ENCODE measurements at places on chromosomes 11 and 22. TPM values are rescaled to one million over a fixed set of nuclear protein-coding genes. Genes with fewer than 3 reads are reported as not detected.

The MS4A7 gene
- total RNA-seq: not detected

The NDUFA6 gene
- total RNA-seq: 70.7 TPM

- no peaks in the 10 kb centered on the region for H3K36me3 ChIP-seq
- H3K27me3 ChIP-seq: peaks cover 37% of the 10 kb centered on the region
- H3K27ac ChIP-seq: no peak overlapping the region
- H3K4me1 ChIP-seq: no peaks in the 10 kb centered on the region
- H3K4me3 ChIP-seq: no peak overlapping the region
- no peak for DNase-seq
Measured at GRCh38 chr11:57376095-57377090, 4.6 kb downstream of the PRG3 start.

DNA sequence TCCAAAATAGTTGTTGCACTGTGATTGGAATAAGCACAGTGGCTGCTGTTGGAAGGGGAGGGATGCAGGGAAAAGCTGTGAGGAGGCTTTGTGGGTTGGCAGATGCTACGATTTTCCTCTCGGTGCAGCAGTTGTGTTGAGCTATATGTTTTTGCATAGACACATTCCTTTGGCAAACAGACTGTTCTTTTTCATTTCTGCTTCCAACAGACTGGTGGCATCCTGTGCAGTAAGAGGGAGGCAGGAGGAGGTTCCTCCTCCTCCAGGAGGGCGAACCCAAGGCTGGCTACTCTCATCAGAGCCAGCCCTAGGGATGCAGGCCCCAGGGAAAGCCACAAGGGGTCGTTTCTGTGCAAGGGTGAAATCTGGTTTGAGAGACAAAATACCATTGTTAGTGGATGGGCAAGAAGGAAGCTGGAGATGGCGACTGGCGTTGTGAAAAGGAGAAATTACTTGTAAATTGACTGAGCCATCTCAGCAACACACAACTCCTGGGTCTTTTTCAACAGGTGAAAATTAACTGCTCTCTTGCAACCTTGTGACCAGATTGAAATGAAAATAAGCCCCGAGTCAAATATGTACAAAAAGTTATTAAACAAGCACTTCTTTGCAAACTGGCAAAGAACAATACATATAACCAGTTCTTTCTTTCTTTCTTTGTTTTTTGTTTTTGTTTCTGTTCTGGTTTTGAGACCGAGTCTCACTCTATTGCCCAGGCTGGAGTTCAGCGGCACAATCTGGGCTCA, 26.5 kb upstream of the UBASH3B start:
- H3K36me3 ChIP-seq: no peaks in the 10 kb centered on the region
- H3K27ac ChIP-seq: no peak overlapping the region
- no peak overlapping the region for H3K4me3 ChIP-seq
- no peaks in the 10 kb centered on the region for H3K27me3 ChIP-seq
- peaks cover 7% of the 10 kb centered on the region for H3K4me1 ChIP-seq

DNA sequence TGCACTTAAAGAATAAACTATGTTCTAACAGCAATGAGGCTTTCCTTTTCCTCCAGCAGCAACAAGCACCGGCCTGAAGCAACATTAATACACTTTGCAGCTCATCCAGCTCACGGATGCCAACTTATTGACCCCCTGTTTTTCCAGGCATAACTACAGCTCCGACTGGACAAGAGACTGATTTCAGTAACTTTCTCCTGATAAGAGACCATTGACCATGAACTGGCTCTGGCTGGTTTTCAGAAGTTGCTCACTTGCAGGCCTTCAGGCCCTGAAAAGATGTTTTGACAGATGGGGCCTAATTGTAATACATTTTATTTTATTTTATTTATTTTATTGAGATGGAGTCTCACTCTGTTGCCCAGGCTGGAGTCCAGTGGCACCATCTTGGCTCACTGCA, 27.5 kb downstream of the GGT5 start:
- no peak overlapping the region for H3K4me3 ChIP-seq
- DNase-seq: no peak
- H3K27ac ChIP-seq: no peak overlapping the region

DNA sequence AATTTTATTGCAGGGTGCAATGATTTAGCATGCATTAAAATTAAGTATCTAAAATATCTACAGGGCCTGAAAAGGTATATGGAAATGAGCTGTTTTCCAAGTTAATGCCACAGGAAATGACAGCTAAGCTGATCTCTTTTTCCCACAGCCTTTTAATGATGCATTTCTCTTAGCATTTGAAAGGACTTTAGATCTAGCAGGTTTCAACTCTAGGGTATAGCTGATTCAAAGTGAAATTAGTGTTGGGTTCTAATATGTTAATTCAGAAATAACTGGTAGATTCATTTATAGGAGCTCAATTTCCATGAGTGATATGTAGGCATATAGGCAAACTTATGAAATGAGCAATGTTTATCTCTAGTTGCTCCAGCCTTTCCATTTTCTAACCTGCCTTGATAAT, 274.2 kb downstream of the CASP12 start:
- no peaks in the 10 kb centered on the region for H3K36me3 ChIP-seq
- no peak for DNase-seq
- no peaks in the 10 kb centered on the region for H3K27me3 ChIP-seq
- H3K4me3 ChIP-seq: no peak overlapping the region
- peaks cover 6% of the 10 kb centered on the region for H3K4me1 ChIP-seq

Data from chondrocyte (in vitro differentiated cells).